Activated T-cell treated with anti-CD3 and anti-CD28 coated beads, Interleukin-2, amount 50 U/mL, for 48 hours (primary cell): ENCODE measurements at places on chromosomes 7 and 10.
A peak's percentile ranks its signal among the peaks of the same experiment; 100 is the strongest.

DNA sequence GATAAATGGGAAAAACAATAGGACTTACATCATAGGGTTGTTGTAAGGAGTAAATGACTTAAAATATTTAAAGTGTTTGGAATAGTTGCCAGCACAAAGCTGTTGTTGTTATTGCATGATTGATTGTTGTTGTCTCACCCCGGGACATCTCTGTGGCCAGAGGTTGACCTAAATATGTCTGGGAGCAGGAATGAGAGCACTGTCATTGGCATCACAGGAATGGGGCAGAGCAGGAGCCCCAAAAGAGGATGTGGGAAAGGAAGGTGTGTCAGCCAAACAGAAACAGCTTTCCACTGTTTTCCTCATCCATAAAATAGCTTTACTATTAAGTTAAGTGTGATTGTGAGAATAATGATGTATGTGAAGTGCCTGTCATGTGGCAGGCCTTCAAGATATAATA lies 121.6 kb downstream of the TMEM168 start:
- no peak for DNase-seq

DNA sequence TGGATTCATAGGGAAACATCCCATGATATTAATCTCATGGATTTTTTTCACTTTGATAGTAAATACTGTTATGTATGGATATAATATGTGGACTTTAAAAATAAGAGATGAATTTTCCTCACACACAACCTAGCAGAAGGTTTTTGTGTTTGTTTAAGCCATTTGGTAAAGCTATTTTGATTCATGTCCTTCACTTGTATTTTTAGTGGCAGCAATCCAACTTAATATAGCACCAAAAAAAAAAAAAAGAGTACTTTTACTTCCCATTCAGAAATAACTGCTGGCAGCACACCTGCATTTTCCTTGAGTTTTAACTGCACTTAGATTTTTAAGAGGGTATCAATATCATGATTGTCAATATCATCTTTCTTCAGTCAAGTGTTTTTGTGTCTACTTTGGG lies 60.0 kb downstream of the MCMBP start:
- no peak for DNase-seq

DNA sequence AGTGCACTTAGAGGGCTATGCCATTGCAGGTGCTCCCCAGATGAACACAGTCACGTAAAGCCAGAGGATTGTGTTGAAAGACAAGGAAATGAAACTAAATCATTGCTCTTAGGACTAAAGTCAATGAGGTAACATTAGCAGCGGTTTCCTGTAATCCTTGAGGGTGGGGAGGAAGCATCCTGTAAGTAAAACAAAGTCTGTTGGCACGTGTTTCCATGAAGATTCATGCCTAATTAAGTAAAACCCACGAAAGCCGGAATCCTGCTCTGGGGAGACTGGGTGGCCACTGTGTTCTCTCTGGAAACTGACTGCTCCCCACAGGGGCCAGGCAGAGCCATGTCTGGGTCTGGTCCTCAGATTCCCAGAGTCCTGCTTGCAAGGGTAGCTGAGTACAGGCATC lies 18.3 kb downstream of the STEAP1B start:
- no peak for DNase-seq

- DNase-seq = peak; percentile 80
Measured at GRCh38 chr10:110783509-110784107, 88.1 kb upstream of the PDCD4 start.

DNA sequence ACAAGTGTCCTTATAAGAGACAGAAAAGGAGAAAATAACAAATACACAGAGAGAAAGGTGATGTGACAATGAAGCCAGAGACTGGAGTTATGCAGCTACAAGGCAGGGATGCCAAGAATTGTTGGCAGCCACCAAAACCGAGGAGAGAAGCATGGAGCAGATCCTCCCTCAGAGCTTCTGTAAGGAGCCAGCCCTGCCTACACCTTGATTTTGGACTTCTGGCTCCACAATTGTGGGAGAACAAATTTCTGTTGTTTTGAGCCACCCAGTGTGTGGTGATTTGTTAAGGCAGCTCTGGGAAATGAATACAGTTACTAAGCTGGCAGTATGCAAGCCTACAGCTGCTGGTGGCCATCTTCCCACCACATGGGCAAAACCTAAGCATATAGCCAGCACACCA lies 163.6 kb downstream of the GRM8 start:
- no peak for DNase-seq

DNA sequence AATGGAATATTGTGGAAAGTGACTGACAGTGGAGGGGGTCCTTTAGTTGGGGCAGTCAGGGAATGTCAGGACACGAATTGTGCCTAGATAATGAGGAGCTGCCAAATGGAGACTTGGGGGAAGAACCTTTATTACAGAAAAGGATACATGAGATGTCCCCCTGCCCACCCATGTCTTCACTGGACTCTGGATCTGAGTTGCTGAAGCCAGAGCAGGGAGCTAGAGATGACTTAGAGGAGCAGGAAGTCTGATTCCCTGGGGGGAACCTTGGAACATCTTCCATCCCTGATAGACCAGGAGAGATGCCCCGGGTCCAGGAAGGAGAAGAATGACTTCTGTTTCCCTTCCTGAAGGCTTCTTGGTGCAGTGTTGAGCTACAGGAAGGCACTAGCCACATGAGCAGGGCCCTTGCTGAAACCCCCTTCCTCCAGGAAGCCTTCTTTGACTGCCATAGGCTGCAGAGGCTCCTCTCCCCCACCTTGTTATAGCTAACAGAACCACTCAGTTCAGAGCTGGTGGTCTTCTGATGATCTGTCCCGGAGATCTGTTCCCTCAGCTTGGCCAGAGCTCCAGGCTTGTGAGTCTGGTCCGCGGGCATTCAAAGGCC lies 747 bp upstream of the NEURL1 start:
- no peak for DNase-seq

DNA sequence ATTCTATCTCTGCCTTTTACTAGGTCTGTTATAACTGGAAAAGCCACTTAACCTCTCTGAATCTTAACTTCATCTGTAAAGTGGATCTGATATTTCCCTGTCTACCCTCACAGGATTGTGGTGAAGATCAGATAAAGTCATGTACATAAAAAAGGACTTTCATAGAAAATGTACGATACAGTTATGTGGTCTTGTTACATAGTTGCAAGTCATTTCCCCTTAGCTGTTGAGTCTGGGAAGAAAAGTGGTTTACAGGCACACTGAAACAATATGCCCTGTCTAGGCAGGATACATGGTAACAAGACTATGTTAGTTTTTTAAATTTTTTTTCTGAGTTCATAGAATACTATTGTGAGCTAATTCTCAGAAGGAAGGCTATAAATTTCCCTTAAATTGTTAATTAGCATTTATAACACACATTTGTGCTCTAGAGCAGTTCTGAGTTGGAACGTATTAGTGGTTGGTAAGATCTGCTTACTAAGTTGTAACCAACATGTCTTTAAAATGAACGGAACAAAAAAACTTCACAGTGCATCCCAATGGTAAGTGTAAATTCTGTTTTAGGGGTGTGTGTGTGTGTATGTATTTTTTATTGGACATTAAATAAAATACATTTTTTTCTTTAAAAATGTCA lies 7.1 kb upstream of the GSTO1 start:
- no peak for DNase-seq

- no peak for DNase-seq
Measured at GRCh38 chr10:2210088-2210487, 472.8 kb upstream of the ADARB2 start.

DNA sequence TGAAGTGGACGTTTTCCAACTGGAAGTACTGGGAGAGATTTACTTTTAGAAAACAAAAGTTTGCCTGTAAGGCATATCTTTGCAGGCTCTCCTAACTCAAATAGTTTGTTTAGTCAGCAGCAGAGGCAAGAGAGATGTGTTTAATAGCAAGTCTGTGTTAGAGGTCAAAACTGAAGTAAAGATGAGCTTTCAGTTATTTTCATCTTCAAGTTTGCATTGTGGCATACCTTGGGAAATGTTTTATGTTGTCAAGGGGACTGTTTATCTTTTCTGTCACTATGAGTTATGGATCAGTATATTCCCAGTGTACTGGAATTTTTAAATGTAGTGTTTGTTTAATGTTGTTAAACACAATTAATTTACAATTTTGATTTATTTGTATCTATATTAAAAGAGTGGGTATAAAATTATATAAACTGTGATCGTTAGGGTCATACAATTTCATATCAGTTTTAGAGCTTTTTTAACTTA lies 169.7 kb upstream of the PPP1R3A start:
- no peak for DNase-seq

DNA sequence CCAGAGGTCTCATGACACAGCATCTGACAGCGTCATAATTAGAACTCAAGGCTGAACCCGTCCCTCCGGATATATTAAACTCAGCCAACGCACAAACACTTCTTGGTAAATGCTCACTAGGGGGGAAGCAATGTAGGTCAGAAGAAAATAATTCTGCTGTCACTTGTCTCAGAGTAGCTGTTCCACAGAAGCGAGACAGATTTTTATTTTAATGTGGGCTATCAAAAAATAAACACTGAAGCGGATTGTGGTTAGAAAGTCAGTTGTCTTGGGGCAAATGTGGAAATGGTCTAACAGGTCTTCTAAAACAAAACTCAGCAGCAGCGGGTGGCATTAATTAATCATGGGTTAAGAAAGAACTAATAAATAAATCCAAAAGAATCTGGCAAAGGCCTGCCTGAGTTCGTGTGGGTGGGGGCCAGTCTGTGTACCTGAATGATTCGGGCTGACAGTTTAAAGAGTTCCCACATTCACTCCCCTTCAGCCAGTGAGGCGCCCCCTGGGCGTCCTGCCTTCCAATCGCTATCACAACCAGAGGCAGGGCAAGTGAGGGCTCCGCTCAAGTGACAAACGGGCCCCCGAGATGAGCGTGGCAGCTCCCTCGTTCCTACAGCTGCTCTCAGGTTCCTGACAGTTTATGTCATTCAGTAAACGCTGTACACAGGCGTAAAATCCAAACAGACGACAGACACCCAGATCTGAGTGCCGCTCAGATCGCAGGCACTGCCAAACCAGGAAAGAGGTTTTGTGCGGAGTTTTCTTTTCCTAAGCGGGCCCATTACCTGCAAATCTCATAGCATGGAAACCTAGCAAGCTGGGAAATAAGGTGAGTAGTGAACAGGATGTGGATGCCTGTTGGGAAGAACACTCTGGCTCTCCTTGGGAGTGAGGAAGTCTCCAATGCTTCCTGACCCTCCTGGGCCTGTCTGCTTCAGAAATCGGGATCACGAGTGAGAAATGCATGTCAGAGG lies 52.9 kb downstream of the NRAP start:
- DNase-seq = no peak
